Urinary bladder (tissue), 4 donors: ENCODE measurements at places on chromosomes 4 and X. TPM values are rescaled to one million over a fixed set of nuclear protein-coding genes. Genes with fewer than 3 reads are reported as not detected.

DNA sequence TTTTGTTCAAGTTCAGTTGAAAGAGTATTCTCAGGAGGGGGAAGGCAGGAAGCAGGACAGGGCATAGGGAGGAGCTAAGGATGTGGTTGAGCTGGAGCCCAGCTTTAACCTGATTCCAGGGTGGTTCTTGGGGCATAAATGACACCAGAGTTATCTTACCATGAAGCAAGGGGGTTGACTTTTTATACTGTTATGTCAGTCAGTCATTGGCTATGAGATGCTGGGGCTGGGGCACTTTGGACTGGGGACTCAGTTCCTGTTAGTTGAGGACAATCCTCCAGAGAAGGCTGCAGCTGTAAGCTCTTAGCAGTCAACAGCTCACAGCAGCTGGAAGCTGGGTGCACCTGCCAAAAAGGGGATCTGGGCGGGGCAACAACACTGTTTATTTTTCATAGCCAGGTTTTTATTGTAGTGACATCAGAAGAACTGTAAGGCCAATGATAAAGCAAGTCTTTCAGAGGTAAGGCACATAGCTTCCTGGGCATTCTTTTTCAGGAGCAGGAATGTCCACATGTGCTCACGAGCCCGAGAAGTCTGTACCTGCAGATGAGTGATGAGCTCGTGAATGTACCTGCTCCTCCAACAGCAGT, 78.5 kb downstream of the MID1IP1 start:
- DNase-seq = no peak

CT45A10 gene
- total RNA-seq = not detected

DNA sequence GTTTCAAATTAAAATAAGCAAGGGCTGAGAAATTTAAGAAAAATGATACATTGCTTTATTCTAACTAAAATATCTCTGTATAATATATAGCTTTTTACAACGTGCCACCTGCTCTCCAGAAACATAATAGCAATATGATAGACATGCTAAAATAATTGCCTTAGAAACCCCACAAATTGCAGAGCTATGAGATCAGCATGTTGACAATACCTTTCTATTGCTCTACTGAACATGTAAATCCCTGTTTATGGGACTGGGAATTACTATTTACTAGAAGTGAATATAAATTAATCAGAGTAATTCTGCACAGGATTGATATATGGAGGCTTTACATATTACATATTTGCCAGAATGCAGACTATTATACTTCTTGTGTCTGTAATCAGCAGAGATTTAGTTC, 1831.1 kb upstream of the IGFBP7 start:
- DNase-seq = no peak

- no peak for DNase-seq
Measured at GRCh38 chr4:97074531-97074930, 1068.7 kb downstream of the STPG2 start.

GRCh38 chr4:106314960-106315359, 1.0 kb downstream of the TBCK start:
- no peak for DNase-seq

GRCh38 chr4:186650401-186651180, 73.1 kb downstream of the FAT1 start:
- no peak for DNase-seq

ASMT gene
- total RNA-seq = 0.32 TPM

GRCh38 chr4:120065974-120066516, 603 bp downstream of the MAD2L1 start:
- no peak for DNase-seq

RBM47 gene
- 18.6 TPM for total RNA-seq

DNA sequence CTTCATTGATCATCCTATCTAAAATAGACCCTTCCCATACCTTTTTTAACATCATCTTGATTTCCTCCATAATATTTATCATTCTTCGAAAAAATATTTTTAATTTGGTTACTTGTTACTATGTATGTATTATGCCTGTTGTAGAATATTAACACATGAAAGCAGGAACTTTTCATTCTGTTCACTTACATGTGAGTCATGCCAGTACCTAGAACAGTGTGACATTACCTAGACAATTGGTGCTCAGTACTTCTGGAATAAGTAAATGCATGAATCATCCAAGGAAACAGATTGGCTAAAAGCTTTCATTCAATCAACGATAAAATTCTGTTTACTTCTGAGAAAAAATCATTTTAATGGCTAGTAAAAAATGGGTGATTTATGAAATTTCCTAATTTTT, 76.4 kb downstream of the CXXC4 start:
- DNase-seq = no peak

AMBN gene
- total RNA-seq = not detected

- no peak for DNase-seq
Measured at GRCh38 chrX:107630031-107630689, 1.9 kb downstream of the PRPS1 start.

NALF2 gene
- total RNA-seq = 0.16 TPM

GASK1B gene
- total RNA-seq = 155 TPM

STAP1 gene
- total RNA-seq = 0.63 TPM

GRCh38 chrX:131032354-131033230, 25.6 kb upstream of the ARHGAP36 start:
- no peak for DNase-seq

DNA sequence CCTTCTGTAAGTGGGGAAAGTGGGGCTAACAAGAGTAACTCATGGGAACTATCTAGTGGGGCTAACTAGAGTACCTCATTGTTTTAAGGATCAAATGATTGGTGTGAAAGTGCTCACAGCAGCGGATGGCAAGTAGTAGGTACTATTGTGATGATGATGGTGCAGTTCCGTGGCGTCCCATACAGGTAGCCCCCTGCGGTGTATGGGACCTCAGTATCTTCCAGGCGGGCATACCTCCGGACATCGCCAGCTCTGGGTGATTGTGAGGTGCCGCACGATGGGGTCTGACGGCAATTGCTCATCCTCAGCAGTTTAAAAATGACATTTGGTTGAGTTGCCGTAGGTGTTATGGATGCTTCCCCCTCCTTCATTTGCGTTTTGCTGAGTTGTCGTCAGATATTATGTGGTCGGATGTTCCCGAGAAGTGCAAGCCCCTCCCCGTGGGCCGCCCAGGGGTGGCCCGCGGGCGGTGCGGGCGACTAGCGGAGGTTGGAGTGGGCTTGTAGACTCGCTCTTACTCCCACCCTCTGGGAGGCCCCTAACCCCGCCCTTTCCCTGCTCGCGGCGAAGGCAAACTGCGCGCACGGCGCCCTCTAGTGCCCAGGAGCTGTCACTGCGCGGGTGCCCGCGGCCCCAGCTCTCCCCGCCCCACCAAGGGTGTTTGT, 18.3 kb upstream of the GPR101 start:
- no peak for DNase-seq

AMELX gene
- not detected for total RNA-seq

GRCh38 chr4:15149839-15150592, 147.7 kb downstream of the CPEB2 start:
- DNase-seq = peak; percentile 25

DNA sequence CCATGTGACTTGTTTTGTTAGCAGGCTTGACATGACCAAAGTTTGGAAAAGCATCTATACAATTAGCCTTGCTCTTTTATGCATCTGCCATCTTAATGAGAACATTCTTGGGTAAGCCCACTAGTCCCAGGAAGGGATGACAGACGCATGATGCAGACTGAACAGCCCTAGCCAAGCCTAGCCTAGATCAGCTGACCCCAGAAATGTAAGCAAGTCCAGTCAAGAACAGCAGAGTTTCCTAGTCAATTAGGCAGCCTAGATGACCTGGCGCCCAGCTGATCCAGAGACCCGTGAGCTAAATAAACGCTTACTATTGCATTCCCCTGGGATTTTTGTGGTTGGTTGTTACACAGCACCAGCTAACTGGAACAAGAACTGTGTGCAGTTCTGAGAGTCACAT, 457.9 kb downstream of the BCOR start:
- DNase-seq = no peak

VSIG1 gene
- total RNA-seq = 0.37 TPM

AMTN gene
- not detected for total RNA-seq

DNA sequence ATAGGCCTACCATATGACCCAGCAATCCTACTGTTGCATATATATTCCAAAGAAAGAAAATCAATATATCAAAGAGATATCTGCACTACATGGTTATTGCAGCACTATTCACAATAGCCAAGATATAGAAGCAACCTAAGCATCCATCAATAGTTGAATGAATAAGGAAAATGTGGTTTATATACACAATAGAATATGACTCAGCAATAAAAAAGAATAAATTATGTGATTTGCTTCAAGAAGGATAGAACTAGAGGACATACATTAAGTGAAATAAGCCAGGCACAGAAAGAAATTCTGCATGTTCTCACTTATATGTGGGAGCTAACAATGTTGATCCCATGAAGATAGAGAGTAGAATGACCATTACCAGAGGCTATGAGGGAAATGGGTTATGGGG, 13.1 kb upstream of the FHIP1A start:
- DNase-seq = no peak

IBSP gene
- not detected for total RNA-seq

RTL5 gene
- 4.8 TPM for total RNA-seq

DNA sequence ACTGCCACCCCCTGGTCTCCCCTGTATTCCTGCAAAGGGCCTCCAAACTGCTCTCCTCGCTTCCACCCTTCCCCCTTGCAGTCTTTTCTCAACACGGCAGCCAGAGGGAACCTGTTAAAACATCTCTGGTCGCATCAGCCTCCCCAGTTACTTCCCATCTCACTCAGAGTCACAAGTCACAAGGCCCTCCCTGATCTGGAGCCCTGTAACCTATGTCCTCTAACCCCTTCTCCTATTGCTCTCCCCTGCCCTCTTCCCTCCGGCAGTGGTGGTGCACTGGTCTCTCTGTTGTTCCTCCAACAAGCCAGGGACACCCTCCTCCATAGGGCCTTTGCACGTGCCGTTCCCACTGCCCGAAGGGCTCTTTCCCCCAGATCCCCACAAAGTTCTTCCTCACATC, 73.2 kb downstream of the SH3KBP1 start:
- DNase-seq = no peak

USP26 gene
- not detected for total RNA-seq

GRCh38 chrX:148540671-148541583, 40.5 kb downstream of the AFF2 start:
- DNase-seq = no peak

DNA sequence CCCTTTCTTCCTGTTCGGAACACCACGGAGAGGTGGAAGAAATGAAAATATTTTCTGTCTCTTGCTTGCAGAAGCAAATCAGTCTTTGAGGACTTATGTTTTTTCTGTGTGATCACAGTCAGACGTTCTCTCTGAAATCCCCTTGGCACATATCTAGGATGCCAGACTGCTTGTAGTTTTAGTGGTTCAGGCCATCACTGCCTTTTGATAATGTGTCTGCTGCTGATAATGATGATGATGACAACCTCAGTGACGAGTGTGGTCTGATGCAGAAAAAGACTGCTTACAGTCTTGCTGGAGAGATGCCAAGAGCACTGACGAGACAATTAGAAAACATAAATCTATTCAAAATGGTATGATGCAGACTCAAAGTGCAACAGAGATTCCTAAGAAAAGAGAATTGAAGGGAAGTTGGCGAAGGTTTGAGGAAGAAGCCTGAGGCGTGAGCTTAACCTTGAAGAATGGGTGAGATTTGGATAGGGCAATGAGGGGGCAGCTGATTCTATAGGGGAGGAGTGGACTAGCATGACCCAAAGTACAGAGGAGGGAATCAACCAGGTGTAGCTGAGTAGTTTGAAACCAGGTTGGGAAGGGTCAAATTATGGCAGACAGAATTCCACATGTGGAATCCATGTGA, 7.9 kb downstream of the RAB33A start:
- DNase-seq = no peak

DNA sequence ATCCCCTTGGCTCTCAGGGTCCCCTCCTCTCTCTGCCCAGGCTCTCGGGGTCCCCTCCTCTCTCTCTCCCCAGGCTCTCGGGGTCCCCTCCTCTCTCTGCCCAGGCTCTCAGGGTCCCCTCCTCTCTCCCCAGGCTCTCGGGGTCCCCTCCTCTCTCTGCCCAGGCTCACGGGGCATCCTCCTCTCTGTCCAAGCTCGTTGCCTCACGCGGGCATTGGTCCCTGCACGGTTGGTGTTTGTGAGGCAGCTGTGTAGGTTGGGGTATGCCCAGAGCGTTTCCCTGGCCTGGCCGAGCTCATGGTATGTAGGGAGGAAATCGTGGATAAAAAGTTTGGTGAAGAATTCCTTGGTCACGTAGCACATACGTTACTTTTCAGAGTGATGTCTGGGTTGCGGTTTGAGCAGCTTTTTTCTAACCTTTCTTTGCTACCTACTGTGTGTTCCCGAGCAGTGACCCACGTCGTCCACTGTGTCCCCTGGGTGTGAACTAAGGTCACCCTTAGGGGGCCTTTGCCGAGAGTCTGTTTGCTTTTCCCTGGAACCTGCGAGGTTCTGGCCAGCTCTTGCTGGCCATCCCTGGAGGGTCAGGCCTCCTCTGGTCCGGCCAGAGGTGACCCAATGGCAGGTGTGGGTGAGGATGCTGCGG, 36.6 kb downstream of the PCGF3 start:
- DNase-seq = no peak

- no peak for DNase-seq
Measured at GRCh38 chr4:2931512-2932301, 31.5 kb downstream of the NOP14 start.

GRCh38 chr4:173091958-173092357, 76.7 kb upstream of the GALNT7 start:
- DNase-seq = no peak

DNA sequence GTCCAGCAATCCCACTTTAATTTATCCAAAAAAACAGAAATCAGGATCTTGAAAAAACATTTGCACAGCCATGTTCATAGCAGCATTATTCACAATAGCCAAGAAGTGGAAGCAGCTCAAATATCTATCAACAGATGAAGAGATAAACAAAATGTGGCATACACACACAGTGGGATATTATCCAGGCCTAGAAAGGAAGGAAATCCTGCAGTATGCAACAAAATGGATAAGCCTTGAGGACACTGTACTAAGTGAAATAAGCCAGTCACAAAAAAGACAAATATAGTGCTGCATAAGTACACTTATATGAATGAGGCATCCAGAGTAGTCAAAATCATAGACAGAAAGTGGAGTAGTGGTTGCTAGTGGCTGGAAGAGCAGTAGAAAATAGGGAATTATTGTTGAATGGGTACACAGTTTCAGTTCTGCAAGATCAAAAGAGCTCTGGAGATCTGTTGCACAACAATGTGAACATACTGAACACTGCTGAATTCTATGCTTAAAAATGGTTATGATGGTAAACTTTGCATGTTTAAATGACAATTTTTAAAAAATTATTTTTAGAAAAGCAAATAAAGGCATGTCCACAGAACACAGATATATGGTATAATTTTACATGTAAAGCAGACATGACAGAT, 25.6 kb downstream of the CHM start:
- no peak for DNase-seq

DNA sequence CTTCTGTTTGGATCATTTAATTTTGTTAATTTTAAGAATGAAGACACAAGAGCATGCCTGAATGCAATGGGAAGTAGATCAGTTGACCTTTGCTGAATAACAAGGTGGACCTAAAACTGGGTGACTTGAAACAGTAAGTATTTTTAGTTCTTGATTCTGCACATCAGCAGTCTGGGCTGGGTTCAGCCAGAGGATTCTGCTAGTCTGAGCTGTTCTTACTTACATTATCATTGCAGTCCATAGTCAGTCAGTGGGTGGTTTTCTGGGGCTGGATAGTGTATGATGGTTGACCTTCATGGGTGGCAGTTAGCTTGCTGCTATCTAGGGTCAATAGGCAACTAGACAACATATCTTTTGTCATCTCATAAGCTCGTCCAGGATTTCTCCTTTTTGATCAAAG, 91.4 kb downstream of the HS3ST1 start:
- no peak for DNase-seq

SRPX gene
- total RNA-seq = 82.7 TPM

TMEM271 gene
- 0.21 TPM for total RNA-seq

GRCh38 chr4:78667325-78667724, 108.8 kb upstream of the BMP2K start:
- no peak for DNase-seq
